ENCODE measurements at places on chromosomes 6 and 20. TPM values are rescaled to one million over a fixed set of nuclear protein-coding genes. Genes with fewer than 3 reads are reported as not detected.

- no peak for DNase-seq
Measured at GRCh38 chr20:4546786-4547185, 174.9 kb upstream of the PRND start.

DNA sequence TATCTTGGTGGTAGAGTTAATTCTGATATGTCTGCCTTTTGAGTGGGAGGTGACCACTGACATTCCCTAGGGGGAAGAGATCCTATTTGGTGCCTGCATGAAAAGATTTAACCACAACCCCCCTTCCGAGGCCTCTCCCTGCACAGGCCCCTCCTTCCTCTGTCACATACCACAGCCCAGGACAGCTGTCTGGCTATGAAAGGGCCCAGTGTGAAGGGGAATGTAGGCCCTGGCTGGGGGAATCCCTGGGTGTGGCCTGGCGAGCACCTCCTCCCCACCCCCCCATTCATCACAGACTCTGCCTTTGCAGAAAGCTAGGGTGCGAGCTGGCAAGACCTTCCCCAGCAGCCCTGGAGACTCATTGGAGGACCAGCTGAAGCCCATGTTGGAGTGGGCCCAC is 27.4 kb upstream of the MAPRE1 start:
- DNase-seq: no peak

The TP53TG5 gene
- not detected for total RNA-seq

The KCNB1 gene
- 0.11 TPM for total RNA-seq

GRCh38 chr6:2970034-2970685 is 1.2 kb downstream of the SERPINB6 start:
- DNase-seq: no peak

GRCh38 chr6:69349771-69350170 is 447.0 kb downstream of the LMBRD1 start:
- DNase-seq: no peak

The TAAR5 gene
- total RNA-seq: not detected

GRCh38 chr6:134123666-134124208 is 71.3 kb upstream of the SLC2A12 start:
- DNase-seq: no peak

DNA sequence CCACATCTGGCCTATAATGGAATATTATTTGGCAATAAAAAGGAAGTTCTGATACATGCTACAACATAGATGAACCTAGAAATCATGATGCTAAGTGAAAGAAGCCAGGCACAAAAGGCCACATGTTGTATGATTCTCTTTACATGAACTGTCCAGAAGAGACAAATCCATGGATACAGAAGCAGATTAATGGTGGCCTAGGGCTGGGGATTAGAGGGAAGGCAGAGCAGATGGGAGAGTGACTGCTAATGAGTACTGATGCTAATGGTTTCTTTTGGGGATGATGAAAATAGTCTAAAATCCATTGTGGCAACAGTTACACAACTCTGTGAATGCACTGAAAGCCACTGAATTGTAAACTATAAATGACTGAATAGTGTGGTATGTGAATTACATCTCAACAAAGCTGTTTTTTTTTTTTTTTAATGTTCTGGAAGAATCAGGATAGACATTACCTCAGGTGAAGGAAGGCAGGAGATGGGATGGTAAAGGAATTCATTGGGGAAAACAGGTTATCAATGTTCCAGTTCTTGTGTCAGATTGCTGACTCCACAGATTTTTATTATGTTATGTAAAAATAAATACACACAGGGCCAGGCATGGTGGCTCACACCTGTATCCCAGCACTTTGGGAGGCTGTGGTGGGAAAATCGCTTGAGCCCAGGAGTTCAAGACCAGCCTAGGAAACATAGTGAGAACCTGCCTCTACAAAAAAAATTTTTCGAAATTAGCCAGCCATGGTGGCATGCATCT is 8.9 kb upstream of the SOX12 start:
- DNase-seq: no peak

The GPSM3 gene
- total RNA-seq: 2.5 TPM

The IL17A gene
- total RNA-seq: not detected

GRCh38 chr6:3281631-3282475 is 23.1 kb downstream of the PSMG4 start:
- no peak for DNase-seq

GRCh38 chr20:2625062-2625461 is 27.4 kb upstream of the NOP56 start:
- no peak for DNase-seq

DNA sequence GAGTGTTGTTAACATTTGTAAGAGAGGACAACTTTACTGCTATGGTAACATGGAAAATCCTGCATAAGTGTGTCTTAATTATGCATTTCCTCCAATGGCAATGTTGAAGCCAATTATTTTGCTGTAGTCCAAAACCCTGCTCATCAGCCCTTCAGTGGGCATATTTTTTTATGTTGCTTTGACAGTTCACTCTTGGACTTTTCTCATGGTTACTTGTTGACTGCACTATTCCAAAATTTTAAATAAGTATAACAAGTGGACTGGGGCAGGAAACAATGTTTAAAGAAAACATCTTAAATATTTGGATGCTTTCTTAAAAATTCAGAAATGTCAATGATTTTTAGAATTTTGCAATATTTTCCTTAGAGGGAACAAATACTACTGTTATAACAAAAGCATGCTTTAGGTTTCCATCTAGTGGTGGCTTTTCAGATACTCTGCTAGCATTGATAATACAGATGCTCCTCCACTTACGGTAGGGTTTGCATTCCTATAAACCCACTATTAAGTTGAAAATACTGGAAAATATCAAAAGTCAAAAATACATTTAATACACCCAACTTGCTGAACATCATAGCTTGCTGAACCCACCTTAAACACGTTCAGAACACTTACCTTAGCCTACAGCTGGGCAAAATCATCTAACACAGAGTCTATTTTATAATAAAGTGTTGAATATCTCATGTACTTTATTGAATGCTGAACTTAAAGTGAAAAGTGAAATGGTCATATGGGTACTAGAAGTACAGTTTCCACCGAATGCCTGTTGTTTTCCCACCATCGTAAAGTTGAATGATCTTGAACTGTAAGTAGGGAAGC is 86.4 kb downstream of the ADGRG6 start:
- no peak for DNase-seq

The RNF182 gene
- not detected for total RNA-seq

DNA sequence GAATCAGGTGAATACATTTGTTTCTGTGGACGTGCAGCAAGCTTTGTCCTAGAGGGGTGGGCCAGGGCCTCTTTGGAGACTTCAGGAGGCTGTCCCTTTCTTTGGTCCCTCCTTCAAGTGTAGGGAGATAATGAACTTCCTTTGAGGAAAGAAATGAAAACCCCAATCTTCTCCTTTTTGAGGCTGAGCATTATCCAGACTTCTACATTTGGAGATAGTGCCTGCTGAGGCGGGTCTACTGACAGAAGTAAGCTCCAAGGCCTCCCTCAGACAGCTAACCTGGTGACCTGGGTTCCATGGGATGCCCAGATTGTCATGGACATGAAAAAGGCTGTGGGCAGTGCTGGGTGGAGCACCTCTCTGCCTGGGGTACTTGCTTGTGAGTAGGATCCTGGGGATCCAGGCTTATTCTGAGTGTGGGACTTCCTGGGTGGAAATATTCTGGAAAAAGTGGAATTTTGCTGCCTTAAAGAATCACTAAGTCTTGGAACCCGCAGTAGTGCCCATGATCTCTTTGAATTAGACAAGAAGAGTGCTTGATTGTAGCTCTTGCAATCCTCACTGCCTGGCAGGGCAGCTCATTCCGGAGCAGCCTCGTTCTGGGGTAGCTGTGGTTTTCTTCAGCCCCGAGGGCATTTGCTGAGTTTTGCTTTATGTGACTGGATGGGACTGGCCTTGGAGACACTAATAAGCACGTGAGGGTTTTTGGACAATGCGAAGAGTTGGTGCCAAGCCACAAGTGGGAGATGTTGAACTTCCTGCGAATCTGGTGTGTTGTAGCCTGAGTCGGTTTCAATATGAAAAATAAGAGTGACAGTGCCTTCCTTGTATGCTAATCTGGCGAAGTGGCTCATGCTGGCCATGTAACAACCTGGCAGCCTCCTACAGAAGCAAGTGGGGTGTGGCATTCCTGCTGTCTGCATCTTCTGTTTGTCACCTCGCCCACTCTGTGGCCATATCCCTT is 28.1 kb downstream of the SNRNP48 start:
- DNase-seq: no peak

DNA sequence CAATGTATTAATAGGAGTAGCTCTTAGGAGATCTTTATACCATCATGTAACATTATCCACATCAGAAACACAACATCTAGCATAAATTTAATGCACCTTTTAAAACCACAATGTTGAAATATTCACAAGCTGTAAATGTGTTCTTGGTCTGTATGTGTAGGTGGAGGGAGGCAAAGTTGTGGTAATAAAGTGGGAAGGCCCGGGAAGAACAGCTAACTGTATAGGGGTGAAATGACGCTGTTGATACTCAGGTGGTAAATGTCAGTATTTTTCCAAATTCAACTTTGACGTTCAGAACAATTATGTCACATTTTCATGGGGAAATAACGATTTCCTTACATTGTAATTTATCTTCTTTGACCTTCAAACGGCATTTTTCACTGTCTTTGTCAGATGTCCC is 146.0 kb upstream of the STMND1 start:
- DNase-seq: no peak

DNA sequence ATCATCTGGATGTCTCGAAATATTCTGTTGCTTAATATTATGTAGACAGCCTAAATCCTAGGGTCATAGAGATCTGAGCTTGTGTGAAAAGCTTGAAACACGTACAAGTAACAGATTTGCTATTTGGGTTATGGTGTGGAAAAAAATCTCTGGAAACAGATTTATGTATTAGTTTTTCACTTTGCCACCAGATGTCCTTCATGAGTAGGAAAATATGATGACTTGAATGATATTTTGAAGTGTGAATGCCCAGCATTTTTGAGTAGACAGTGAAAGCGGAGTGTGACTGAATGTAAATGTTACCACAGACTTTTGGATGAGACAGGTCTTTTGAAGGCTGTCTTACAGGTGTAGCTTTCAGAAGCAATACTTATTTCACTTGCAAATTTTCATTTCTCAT is 4.2 kb upstream of the BMP6 start:
- no peak for DNase-seq

The HLA-DQA1 gene
- 7.4 TPM for total RNA-seq

The FAXC gene
- total RNA-seq: 5.9 TPM

DNA sequence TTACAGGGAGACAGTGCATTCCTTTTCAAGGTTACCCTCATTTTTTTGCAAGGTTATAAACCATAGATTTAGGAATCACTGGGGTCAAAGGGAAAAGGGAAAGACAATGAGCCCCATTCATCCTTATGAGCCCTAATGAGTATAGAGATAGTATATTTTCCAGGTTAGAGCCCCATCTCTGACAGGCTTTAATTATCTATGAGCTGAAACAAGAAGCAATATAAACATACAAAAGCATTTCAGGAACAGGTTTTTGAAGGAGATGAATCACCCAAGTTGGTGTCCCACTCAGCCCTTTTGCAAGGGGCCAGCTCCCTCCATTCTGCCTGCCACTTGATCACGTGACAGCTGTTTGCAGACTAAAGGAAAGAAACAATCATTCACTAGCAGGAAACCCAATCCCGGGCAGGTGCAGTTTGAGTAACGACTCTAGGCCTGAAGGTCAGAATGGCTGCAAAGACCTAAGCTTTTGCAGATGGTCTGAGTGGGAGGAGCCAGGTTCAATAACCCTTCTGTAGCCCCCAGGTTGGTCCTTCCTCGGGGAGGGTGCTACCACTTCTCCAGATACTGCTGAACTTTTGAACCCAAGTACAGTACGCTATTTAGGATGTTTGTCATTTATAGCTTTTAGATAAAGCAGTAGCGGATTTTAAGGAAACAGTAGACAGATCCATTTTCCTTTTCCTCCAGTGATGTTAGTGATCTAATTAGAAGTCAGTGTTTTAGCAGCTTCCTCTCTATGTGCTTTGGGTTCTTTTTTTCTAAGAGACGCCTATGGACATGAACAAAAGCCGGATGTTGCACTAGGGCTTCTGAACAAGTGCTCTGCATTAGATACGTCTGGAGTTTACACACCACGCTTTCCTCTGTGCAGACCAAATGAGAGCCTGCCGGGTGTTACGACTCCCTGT is 253.2 kb downstream of the SOX4 start:
- DNase-seq: no peak

The SEL1L2 gene
- not detected for total RNA-seq

- DNase-seq: no peak
Measured at GRCh38 chr6:101878554-101879276, 485.2 kb downstream of the GRIK2 start.

GRCh38 chr6:41040940-41041536 is 1.2 kb upstream of the TSPO2 start:
- DNase-seq: no peak

The GGTLC1 gene
- not detected for total RNA-seq

- no peak for DNase-seq
Measured at GRCh38 chr20:63248835-63249591, 5.2 kb downstream of the NKAIN4 start.

DNA sequence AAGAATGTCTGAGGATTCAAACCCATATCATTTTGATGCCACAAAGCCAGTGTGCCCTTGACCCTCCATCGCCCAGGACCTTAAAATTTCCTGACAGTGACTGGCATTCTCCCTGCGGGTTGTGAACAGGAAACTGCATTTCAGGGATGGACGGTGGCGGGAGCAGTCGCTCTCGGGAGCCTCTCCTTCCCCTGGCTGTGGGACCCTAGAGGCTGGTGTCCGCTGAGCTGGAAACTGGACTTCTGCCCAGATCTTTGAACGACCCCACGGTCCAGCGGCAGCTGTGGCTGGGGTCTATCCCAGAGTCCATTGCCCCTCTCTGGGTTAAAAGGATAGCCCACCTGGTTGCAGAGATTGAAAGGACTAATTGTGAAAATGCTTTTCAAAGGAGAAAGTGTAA is 1.4 kb upstream of the SEC63 start:
- DNase-seq: no peak

- no peak for DNase-seq
Measured at GRCh38 chr6:12066297-12066696, 54.2 kb downstream of the HIVEP1 start.

- DNase-seq: no peak
Measured at GRCh38 chr6:66184091-66184490, 477.1 kb upstream of the EYS start.

- no peak for DNase-seq
Measured at GRCh38 chr6:50457351-50457750, 256.0 kb upstream of the TFAP2D start.

- DNase-seq: no peak
Measured at GRCh38 chr6:57108691-57109090, 18.7 kb downstream of the ZNF451 start.

GRCh38 chr6:91436448-91436847 is 849.6 kb upstream of the MAP3K7 start:
- DNase-seq: no peak

DNA sequence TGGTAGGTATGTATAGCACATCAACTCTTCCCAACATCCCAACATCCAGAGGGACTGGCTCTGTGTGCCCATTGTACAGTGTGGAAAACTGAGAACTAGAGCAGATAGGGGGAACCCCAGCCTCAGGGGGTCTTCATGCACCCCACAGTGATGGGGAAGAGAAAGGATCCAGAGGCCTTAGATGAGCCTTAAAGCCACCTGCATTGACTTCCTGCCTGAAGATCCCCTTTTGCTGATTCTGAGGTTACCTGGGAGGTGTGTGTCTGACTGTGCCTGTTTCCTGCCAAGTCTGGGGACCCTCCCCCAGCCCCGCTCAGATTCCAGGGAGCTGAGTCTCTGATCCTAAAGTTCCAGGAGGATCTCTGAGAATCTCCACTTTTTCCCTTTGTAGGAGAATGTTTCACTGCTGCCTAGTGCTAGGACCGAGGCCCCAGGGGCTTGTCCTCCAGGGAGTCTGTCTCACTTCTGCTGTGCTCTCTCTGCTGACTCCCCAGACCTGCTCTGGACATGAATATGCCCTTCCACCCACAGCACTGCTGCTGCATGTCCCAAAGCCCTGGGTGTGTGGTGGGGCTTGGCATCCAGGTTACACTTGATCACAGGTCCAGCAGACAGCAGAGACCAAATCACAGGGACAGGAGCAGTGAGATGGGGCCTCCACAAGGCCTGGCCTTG is 12.8 kb upstream of the PGC start:
- no peak for DNase-seq
